Stimulated activated CD4-positive, alpha-beta T cell treated with anti-CD3 and anti-CD28 coated beads, Interleukin-2, amount 100 ng/mL, for 24 hours (primary cell): ENCODE measurements at places on chromosomes 16 and 17.

DNA sequence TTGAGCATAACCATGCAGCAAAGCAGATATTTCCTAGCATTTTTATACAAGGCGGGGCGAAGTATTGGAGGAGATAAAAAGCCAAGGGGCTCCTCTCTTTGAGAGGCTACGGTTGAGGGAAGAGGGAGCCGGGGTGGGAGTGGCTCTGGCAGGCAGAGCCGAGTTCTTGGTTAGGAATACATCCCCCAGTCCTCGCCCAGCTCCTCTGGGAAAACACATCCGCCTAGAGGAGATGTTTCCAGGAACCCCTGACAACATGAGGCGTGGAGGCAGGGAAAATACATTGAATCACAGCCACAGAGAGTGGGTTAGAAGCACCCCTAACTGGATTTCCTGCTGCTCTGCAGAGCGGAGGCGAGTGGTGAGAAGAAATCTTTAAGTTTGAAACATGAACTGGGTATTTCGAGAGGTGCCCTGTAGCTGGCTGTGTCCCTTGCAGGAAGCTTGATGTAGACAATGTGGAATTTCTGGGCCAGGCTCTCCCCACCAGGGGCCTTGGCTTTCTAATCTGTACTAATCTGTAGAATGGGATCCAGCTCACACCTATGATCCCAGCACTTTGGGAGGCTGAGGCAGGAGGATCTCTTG lies 27.3 kb downstream of the TTYH2 start:
- DNase-seq, result no peak

DNA sequence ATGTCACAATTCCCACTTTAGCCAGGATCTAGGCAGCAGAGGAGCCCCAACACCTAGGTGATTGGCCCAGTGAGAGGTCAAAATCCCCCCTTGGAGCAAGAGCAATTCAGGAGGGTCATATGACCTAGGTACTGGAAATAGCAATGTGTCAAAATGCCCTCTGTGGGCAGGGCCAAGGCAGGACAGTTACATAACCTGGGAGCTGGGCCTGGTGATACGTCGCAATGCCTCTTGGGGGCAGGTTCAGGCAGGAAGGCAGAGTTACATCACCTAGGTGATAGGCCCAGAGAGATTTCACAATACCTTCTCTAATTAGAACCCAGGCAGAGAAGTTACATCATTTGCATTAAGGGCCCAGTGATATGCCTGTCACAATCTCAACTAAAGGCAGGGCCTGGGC lies 1906.3 kb downstream of the TP53TG3F start:
- no peak for DNase-seq

- DNase-seq, result no peak
These were observed 38.3 kb downstream of the NT5M start for GRCh38 chr17:17341452-17341851.

DNA sequence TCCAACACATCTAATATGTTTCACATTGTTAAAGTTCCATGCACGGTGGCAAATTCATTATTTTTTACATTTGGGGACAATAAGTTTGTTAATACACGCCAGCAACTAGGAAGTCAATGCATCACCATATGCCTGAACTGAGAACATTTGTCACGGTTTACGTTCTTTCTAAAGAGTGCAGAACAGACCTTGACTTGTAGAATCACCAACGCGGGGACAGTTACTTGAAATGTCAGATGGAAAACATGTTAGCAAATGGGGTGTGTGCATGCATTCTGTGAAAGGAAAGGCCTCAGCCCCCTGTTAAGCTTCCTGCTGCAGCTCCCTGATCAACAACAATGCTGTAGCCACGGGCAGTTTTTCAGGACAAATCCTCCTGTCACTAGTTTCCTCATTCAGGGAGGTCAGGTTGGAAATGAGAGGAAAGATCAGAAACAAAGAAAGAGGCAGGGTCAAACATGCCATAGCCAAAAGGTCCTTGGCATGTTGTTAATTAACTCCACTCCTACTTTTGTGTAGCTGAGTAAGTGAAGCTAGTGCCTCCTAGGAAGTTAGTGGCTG lies 18.4 kb downstream of the SMIM36 start:
- DNase-seq, result no peak

DNA sequence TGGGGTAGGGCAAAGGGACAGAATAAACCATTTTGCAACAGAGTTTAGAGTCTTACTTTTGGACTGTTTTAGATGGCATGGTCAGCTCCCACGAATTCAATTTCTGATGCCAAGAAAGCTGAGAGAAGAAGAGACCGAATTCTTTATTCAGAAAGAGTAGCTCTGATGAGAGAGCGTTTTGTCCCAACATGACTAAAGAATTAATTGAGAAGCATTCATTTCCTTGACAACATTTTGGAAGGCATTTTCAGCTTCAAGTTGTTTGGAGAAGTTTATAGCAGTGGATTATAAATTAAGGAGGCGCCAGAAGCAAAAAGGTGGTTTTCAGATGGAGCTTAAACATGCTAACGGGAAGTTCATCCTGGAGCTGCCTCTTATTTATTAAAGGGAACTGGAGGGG lies 12.2 kb downstream of the GAN start:
- no peak for DNase-seq

DNA sequence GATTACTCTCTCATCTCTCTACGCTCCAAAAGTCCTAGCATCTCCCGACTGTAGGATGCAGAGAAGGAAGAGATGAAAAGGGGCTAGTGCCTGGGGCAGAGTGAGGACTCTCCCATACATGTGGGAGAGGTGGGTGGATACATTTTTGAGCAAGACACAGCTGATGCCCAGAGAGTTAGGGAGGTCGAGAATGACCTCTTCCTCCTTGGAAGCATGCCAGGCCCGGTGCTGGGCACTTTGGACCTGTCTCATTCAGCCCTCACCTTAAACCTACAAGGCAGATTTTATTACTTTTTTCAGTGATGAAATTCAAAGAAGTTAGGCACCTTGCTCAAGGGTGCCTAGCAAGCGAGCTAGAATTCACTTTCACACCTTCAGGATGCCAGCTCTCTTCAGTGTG lies 38.2 kb downstream of the WSCD1 start:
- no peak for DNase-seq

- DNase-seq, result no peak
These were observed 5.2 kb upstream of the TOB1 start for GRCh38 chr17:50871364-50871763.

DNA sequence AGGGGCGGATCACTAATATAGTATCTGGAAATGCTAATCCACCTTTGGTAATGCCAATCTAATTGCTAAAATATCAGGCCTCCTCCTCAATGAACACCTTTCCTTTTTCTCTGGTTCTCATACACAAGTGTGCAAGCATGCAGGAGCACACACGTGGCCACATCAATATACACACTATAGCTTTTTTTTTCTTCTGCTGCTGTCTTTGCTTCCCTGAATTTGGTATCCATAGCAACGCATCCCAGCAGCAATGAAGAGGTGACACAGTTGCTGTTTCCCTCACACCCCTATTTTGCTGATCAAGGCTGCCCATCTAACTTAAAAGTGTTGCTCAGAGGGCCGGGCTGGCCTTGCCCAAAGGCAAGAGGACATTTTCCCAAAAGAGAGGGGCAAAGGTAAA lies 15.4 kb downstream of the NOG start:
- DNase-seq, result no peak

DNA sequence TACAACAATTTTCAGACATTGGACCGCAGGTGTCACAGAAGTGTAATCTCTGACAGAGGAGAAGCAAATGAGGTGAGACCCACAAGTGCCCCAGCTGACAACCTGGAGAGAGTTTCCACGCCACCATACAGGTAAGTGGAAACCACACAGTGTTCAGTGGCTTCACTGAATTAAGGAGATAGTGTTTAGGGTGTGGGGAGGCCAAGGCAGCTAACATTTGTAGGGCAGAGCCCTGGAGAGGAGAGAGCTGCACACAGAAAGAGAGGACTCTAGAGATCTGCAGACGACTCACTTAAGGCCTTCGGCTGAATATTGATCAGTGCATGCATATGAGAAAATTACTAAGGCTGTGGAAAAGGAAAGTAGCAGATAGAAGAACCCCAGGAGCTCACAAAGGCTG lies 228.9 kb upstream of the TNRC6C start:
- DNase-seq, result no peak

GRCh38 chr16:924063-924462 lies 46.7 kb downstream of the LMF1 start:
- DNase-seq, result no peak

DNA sequence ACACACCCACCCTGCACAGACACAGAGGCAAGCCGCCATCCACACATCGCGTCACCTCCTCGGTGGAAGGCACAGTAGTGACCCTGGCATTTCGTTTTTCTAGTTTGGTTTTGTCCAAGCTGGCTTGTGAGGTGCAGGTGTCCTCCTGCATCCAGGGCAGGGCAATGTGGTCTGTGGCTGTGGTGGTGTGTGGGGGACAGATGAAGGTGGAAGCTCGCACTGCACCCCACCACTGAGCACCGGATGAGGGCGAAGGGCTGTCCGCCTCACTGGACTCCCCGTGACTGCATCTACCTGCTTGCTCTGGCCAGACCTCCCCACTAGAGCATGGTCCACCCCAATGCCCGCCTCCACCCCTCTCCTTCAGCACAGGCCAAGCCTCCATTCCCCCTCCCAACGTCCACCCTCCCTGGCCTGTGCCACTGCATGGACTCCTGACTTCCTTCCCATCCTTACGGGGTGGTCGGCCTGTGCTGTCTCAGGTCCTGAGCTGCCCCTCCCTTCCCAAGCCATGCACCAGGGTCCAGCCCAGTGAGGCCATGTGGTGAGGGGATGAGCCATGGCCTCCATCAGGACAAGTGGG lies 78.8 kb upstream of the CBX4 start:
- DNase-seq, result no peak

DNA sequence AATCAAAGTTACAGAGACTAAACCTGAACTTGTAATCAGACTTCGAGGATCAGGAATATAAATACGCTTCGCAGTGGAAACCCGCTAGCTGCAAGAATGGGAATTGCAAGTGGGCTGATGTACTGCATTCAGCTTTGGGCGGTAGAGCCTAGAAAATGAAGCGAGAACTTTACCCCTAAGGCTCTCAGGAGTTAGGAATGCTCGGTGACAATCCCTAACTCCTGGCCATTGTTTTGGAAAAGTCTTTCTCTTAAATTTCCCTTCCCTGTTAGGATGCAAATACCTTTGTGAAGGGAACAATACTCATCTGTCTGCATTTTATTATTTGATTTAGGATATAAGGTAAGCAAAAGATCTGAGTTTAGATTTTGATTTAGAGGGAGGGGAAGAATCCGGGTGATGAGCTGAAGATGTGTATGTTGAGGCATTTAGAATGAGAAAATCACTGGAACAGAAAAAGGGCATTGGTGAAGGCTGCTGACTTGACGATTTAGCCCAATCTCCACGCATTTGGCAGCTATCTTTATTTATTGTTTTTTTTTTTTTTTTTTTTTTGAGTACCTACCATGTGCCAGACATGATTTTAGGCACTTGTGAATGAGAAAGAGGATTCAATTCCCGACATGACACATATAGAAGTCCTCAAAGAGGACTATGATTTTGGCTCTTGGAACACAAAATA lies 2.2 kb upstream of the TOX3 start:
- no peak for DNase-seq
